ENCODE measurements at places on chromosomes 2 and 18.

GRCh38 chr2:209395229-209395628 is 28.6 kb upstream of the MAP2 start:
- DNase-seq, result no peak

- no peak for DNase-seq
Observed at GRCh38 chr2:48854681-48855080, 99.2 kb upstream of the LHCGR start.

DNA sequence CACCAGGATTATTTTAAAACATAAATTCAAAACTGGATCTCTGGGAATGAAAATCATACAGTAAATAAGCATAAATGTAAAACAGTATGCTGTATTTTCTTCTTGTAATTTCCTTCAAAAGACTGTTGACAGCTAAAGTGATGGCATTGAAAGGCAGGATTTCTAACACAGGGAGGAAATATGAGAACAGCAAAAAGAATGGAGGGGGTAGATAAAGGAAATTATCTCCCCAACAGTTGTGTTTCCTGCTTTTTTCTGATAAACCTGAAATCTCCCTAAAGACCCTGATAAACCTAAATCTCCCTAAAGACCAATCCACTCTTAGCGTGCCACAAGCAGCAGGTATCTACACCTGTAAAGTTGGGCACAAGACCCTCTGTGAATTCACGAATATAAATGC is 50.8 kb downstream of the PIAS2 start:
- no peak for DNase-seq

DNA sequence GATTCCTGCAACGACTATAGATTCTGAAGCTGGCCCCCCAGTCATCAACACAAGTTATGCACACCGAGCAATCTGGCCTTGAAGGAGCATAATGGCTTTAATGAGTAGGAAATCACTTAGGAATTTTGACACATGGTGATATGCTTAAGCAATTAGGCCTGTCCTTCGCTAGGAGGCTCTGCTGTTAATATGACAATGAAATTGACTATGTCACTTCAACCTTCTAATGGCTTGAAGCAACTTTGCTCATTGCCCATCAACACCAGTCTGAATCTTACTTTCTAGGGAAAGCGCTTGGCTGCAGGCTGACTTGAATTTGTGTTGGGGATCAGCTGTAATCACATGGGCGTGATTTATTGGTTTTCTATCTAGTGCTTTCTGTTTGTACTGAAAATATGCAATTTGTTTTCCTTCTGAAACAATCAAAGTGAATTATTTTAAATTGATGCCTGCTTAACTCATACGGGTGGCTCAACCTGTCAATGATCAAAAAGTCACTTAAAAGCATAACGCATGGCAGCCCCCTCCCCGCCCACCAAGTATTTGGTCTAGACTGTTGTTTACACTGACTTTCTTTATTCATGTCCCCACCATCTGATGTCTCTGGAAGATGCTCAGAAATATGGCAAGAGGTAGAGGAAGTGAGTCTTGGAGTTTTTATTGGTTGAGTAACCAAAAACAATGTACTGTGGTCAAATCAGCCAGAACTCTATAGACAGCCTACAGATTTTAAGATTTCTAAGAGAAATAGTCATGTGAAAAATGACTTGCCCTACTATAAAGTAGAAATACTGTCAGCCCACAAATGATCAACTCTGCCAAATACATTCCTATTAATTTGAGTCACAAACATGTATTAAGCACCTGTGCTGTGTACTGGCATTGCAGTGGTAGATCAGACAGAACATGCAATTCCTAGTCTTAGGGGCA is 344.9 kb downstream of the RBM43 start:
- no peak for DNase-seq

- DNase-seq, result no peak
Observed at GRCh38 chr18:51346404-51346803, 148.9 kb upstream of the MEX3C start.

- no peak for DNase-seq
Observed at GRCh38 chr2:192122141-192122540, 72.6 kb downstream of the TMEFF2 start.

- DNase-seq, result no peak
Observed at GRCh38 chr18:57214976-57215375, 68.1 kb downstream of the BOD1L2 start.
